T-helper 1 cell (primary cell): ENCODE measurements at places on chromosomes 2 and 18.

DNA sequence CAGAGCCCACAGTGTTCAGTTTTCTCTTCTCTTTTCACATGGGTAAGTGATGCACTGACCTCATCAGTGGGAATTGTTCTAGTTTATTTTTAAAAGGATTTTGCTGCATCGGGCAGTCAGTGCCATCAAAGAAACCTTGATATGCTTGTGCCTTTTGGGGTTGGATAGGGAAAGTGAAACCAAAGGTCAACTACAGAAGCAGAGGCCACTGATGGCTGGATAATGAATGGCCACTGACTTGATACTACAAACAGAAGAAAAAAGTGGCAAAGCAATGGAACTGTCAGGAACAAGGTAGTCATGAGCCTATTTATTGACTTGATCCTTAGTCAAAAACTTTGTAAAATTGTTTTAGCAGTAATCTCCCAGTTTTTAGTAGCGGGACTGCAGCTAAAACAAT, 636.3 kb upstream of the ZEB2 start:
- DNase-seq: no peak

- DNase-seq: no peak
Observed at GRCh38 chr18:44981121-44981520, 300.4 kb downstream of the SETBP1 start.

DNA sequence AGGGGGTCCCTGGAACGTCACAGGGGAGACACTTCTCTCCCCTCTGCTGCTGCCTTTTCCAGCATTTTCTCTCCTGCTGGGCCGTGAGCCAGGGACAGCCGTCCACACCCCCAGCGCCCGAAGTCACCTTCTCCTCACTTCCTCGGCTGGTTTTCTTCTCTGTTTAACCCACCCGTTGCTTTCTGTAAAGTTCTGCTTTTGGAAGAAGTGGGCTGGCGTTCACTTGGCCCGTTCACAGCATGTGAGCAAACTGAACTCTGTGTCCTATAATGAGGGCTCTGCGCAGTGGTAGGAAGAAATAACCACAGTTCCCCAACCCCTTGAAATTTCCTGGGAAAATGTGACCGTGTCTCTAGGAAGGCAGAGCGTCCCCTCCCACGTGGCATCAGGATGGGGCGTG, 187.0 kb upstream of the HDAC4 start:
- DNase-seq: no peak

GRCh38 chr2:75390169-75390568, 170.6 kb downstream of the EVA1A start:
- DNase-seq: no peak

DNA sequence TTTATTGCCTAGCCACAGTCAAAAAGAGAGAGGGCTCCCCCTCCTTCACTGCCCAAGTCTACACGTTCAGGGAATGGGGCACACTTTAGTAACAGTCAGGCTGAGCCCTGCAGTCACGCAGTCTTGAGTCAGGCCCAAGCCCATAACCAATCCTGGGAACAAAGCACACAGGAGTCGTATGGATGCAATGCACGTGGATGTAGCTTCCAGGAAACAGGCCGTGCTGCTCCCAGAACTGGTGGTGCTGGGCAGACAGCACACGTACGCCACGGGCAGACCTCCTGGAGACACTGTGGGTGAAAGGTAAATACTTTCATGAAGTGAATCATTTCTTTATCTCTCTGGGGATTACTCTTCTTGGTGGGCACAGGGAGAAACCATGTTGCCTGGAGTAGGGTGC, 30.0 kb upstream of the MBP start:
- DNase-seq: no peak

DNA sequence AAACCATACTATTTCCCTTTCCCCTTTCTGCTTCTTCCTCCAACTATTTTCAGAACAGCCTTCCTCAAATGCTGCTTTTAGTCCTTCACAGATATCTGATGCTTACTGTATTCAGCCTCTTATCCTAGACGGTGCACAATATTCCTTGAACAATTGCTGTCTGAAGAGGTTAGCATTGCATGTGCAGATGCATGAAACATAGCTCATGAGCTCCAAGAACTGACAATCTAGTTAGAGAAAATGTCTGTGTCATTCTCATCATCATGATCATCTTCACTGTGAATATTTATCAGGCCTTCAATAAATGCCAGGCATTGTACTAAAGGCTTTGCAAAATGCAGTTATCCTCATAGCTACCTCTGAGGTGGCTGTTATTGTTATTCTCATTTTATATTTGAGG, 190.7 kb downstream of the DNER start:
- no peak for DNase-seq

DNA sequence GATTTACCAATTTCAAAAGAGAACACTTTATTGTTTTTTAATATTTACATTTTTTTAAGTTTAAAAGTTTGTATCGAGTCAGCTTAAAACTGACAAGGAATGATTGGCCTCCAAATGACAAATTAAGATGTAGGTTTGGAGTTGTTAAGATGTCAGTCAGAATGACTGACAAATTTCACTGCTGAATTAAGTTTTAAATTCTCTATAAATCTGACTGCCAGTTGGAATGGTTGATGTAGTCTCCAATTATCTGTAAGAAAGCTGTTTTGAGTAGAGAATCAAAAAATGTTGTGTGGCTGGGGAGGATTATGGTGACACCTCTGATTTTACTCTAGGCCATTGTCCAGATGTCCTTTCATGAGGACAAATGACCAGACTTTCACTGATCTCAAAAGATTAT, 165.3 kb upstream of the CDH20 start:
- no peak for DNase-seq

DNA sequence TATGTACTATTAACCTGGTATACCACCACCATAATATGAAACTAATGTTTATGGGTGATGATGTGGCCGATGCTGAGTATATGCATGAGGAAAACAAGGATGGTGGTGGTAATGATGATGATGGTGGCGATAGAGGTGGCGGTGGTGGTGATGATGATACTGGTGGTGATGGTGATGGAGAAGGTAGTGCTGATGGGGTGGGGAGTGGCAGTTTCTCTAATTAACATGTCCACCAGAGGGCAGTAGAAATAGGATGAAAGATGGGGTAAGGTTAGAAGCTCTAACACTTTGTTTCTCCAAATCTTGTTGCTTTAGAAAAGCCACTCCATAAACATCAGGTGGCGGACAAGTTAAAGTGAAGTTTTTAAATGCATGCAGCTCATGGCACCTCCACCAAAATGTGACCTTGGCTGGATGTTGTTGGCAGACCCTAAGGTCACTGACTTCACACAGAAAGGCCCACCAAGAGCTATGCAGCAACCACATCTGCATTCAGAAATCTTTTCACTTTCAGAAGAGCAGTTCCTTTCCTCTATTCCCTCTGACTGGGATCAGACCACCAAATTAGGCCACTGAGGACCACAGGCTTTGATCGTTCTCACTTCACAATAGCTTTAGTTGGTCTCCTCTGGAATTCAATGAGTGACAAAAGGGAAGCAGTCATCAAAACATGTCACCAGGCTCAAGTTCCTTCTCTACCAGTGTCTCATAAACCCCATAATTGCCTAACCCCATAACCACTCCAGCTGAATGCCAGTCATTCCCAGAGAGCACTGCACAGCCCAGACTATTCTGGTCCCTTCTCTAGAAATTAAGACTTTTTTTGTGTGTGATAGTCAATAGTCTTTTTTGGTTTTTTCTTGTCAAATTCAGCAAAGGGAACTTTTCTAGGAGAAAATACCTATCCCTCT, 7.5 kb upstream of the BCL11A start:
- no peak for DNase-seq

- DNase-seq: no peak
Observed at GRCh38 chr2:29281086-29281915, 166.1 kb downstream of the CLIP4 start.

DNA sequence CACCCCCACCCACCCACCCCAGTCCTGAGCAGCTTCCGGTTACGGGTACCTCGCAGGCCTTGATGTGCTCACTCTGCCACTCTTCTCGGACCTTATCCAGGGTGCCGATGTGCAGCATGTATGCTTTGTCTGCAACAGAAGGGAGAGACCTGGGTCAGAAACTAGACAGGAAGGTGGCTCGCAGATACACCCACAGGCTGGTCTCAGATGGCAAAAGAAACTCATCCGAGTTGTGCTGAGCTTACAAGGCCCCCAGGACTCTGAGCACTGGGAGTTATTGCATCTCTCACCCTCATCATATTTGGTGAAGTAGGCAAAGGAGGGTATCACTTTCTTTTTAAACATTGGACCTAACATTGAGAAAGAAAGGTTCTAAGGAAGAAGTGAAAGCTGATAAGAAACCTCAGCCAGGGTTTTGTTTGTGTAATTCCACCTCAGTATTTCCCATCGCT, 30.6 kb upstream of the EPG5 start:
- DNase-seq: no peak

- DNase-seq: no peak
Observed at GRCh38 chr2:32865399-32866068, 81.2 kb upstream of the LTBP1 start.

DNA sequence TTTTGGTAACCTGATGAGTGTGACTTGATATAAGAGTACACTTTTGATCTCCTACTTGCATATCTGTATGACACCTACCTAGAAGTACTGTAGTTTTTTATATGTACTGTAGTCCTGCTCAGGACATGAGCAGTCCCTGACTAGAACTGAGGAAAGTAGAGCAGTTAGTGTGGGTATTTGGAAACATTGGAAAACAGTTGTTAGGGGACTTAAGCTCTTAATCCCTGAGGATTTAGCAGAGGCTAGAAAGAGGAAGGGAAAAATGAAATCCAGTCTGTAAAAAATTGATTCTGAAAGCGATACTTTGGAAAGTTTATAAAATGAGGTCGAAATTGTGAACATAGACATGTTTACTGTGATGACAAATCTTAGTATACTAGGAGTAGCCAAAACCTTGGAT, 125.6 kb downstream of the NCOA1 start:
- DNase-seq: no peak

DNA sequence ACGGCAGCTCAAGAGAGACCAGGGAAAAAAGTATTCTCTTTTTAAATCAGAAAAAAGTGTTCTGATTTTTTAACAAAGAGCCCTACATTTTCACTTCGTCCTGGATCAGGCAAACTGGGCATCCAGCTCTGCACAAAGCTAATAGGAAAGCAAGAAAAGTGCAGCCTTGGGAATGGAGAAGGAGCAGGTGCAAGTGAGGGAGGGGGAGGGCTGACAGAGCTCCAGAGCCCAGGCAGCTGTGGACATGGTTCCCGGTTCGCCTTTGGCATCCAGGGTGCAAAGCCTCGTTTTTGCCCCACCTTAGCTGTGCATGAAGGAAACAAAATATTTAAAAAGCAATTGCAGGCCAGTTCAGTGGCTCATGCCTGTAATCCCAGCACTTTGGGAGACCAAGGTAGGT, 82.2 kb downstream of the FAM124B start:
- DNase-seq: no peak

DNA sequence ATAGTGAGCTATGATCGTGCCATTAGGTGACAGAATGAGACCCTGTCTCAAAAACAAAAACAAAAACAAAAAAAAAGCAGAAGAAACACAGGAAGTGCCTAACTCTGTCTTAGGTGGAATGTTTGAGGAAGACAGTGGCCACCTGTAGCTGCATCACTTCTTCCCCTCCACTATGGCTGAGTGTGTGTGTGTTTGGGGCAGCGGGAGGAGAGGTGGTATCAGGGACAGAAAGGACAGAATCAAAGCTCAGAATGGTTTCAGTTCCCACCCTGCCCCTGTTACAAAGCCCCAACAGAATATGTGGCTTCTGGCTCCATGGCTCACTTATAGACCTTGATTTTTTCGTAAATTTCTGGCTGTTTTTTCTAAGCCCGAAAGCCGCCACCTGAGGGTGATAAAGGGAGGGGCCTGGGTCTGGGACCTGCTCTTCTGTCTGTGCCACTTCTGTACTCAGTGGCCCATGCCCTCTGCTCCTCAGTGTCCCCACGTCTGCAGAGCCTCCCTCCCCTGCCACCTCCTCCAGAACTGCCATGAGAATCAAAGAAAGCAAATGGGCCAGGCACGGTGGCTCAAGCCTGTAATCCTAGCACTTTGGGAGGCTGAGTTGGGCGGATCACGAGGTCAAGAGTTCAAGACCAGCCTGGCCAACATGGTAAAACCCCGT, 27.4 kb downstream of the SERTAD2 start:
- no peak for DNase-seq

- no peak for DNase-seq
Observed at GRCh38 chr2:173053043-173053699, 22.5 kb upstream of the MAP3K20 start.

DNA sequence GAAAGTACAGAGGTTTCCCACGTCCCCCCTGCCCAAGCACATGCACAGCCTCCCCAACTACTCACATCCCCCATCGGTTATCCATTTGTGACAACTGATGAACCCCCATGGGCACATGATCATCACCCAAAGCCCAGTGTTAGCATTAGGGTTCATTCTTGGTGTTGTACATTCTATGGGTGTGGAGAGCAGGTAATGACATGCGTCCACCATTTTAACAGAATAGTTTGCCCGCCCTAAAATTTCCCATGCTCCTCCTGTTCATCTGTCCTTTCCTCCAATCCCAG, 74.3 kb downstream of the LONRF2 start:
- DNase-seq: no peak

GRCh38 chr2:40038646-40039045, 259.6 kb upstream of the THUMPD2 start:
- DNase-seq: no peak

GRCh38 chr2:180413336-180413735, 406.2 kb upstream of the CWC22 start:
- DNase-seq: no peak
